Mesenteric fat pad (tissue), 1 donor: ENCODE measurements at places on chromosomes 7 and 10. TPM values are rescaled to one million over a fixed set of nuclear protein-coding genes. Genes with fewer than 3 reads are reported as not detected.
A peak's percentile ranks its signal among the peaks of the same experiment; 100 is the strongest.

DNA sequence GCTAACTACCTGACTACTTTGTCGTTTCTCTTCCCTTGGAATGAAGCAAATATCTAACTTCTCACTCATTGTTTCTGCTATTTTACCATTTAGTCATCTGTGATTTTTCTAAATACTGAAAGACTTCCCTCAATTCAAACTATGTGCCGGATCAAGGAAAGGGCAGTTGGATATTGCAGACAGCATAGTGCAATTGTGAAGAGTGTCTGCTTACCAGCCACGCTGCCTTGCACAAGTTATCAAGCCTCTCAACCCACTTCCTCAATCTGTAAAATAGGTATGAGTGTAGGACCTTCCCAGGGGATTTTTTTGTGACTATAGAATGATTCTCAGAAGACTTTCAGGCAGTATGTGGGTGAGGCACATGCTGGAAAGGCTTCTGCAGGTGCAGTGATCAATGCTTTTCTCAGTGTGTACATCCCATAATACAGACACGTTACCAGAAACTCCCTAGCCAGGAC lies 54.3 kb downstream of the EGFR start:
- DNase-seq = no peak

- no peak for DNase-seq
These were observed 444.1 kb downstream of the NRG3 start for GRCh38 chr10:82319074-82319473.

GRCh38 chr10:102801978-102802377 lies 35.2 kb downstream of the CYP17A1 start:
- no peak for DNase-seq

Gene CPED1
- 44.4 TPM for total RNA-seq

Gene PI4K2A
- 22.3 TPM for total RNA-seq

GRCh38 chr10:98115031-98115787 lies 19.2 kb upstream of the R3HCC1L start:
- no peak for DNase-seq

GRCh38 chr10:10579709-10580108 lies 438.0 kb upstream of the CELF2 start:
- no peak for DNase-seq

DNA sequence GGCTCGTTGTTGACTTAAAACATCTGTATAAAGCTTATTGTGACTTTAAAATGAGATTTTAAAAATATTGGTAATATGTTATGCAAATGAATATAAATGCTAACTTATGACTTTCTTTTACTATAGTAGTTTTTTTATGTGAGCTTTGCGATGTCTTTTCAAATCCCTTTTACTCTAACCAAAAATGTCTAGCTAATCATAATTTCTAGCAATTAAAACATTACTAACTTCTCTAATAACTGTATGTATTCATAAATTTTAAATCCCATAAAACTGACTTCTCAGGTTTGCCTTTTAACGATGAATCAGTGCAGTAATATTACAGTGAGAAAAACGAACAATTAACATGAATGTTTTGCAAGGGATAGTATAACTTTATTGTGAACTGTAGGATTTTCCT lies 113.2 kb downstream of the MAPK8 start:
- no peak for DNase-seq

Gene PTF1A
- not detected for total RNA-seq

Gene PNLIPRP3
- not detected for total RNA-seq

GRCh38 chr7:84092207-84092606 lies 102.4 kb downstream of the SEMA3A start:
- DNase-seq = no peak

Gene SUV39H2
- total RNA-seq = 8.6 TPM

- DNase-seq = no peak
These were observed 21.3 kb downstream of the SRPK2 start for GRCh38 chr7:105367458-105367857.

DNA sequence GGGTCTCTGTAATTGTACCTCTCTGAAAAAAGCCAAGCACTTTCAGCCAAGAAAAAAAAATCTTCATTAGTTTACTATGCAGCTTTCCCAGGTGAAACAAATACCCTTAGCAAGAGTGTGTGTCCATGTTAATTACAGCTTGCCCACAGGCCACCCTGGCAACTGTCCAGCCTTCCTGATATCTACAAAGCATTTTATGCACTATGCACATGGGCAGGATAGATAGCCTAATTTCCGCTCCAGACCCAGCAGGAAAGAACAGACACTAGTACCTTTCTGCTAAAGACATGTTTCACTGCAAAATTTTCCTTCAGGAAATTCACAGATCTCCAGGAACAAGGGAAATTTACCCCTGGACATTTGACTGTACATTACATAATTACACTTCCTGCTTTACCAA lies 24.4 kb downstream of the CACNA2D1 start:
- no peak for DNase-seq

- DNase-seq = no peak
These were observed 9.1 kb upstream of the EIF4H start for GRCh38 chr7:74164985-74165456.

DNA sequence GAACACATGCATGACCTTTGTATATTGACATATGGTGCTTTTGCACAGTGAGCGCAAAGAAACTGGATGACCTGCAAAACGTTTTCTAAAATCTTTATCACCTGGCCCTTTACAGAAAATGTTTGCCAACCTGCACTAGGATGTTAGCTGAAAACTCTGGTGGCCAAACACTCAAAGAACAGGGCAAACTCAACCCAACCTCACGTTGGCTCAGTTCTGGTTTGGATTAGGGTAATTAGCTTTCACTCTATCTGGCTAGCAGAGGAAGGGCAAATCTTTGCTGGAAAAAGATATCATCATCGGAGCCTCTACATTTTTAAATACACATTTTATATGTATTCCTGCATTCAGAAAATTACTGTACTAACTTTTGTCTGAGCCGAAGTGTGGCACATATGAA lies 688.9 kb downstream of the PHTF2 start:
- no peak for DNase-seq

Gene COL17A1
- total RNA-seq = 0.19 TPM

DNA sequence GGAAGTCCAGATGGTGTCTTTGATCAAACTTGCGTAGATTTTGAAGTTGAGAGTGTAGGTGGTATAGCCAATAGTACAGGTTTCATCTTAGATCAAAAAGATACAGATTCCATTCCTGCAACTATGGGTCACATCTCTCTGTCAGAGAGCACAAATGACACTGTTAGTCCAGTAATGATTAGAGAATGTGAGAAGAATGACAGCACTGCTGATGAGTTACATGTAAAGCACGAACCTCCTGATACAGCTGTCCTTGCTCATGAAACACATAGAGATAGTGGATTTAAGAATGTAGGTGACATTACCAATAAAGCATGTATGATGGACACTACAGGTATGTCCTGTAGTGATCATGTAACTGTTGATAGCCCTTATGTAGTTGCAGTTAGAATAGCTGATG lies 59.1 kb downstream of the LOXL4 start:
- DNase-seq = no peak

- DNase-seq = no peak
These were observed 87.8 kb downstream of the TAF3 start for GRCh38 chr10:7906128-7906527.

Gene PKD2L1
- total RNA-seq = 0.39 TPM

Gene FKBP6
- total RNA-seq = not detected

- DNase-seq = no peak
These were observed 234.0 kb downstream of the SNX10 start for GRCh38 chr7:26525398-26526264.

DNA sequence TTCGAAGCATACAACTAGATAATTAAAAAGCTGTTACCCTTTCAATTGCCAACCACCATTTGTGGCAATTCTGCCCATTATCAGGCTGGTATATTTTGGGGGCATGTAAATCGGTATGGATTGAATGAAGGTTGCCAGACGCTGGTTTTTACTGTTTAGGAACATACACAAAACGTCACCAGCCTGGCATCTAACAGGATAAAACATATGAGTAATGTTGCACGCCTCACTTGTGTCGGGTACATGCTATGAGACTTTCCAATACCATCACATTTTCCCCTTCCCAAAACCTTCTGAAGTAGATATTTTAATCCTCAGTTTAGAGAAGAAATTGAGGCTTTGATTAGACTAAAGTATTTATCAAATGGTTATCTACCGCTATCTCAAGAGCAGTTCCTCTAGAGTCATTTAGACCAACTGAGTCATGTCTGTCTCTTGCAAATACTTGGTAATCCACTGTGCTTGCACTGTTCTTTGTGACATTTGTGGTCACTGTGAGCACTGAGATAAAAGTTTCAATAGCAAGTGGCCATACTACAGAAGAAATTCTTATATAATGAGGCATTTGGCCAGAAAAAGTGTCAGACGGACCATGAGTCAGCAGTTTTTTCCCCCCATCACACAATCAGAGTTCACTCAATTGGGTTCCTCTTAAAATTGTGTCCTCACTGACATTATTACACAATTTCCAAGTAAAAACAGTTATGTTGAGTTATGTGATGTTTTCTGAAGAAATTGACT lies 498.7 kb downstream of the NXPH1 start:
- no peak for DNase-seq

GRCh38 chr10:44703241-44704155 lies 207.6 kb upstream of the TMEM72 start:
- DNase-seq = no peak

- DNase-seq = no peak
These were observed 19.1 kb upstream of the TPK1 start for GRCh38 chr7:144854839-144855424.

Gene WNT8B
- total RNA-seq = not detected

DNA sequence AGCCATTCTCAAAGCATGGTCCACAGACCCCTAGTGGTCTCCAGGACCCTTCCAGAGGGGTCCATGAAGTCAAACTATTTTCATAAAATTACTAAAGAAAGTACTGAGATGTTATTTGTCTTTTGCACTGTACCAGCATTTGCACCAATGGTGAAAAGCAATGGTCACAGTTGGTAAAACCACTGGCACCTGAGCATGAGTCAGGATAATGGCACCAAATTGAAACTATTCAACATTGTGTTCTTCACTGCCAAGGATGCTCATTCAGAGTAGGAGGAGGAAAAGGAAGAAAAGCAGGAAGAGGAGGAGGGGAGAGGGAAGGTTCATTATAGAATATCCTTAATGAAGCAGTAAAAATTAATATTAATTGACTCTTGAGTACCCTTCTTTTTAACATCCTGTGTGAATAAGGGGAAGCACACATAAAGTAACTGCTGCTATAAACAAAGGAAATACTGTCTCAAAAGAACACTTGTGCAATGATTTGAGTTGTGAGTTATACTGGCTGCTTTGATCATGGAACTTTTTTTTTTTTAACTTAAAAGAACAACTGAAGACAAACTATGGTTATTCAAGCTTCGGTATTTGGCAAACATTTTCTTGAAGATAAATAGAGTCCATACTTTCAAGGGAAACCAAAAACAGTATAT lies 60.2 kb downstream of the MPP7 start:
- no peak for DNase-seq

GRCh38 chr7:113890331-113891030 lies 28.3 kb downstream of the PPP1R3A start:
- no peak for DNase-seq

Gene CPEB3
- total RNA-seq = 4.2 TPM

DNA sequence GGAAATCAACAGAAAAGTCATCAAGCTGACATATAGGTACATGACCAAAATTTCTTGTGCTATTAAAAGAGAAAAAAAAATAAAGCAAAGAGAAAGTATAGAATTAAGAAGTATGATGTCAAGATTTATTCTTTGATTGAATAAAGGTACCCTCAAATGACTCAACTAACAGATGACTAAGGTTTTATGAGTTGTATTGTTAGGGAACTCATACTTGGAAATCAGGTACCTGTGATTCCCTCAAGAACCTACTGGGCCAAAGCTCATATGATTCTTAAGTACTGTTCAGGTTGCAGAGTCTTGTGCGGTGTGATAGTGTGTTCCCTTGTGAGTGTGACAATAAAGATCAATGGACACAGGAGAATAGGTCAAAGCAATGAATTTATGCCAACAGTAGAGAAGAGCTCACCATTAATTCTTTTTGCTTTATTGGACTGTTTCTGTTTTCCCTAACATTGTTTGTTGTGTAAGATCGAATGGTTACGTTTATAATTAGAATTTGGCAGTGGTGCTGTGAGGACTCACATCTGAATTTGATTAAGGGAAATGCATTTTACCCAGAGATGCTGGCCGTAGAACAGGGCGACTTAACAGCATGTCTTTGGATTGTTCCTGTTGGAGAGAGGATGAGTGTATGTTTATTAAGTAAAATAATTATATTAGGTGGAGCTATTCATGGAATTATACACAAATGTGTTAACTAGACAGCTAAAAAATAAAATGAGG lies 293.2 kb upstream of the SEMA3D start:
- DNase-seq = no peak

- DNase-seq = no peak
These were observed 18.5 kb downstream of the PIK3CG start for GRCh38 chr7:106883456-106884026.

GRCh38 chr10:24873281-24873683 lies 79.1 kb downstream of the PRTFDC1 start:
- DNase-seq = no peak

GRCh38 chr10:89805599-89806013 lies 104.2 kb downstream of the KIF20B start:
- no peak for DNase-seq

GRCh38 chr7:116991233-116991632 lies 37.9 kb downstream of the ST7 start:
- no peak for DNase-seq

Gene NPSR1
- not detected for total RNA-seq

- DNase-seq = peak; percentile 90
These were observed at the start of gene SMKR1 for GRCh38 chr7:129501760-129502707. Gene SMKR1 (plus strand): TSS chr7:129502531. CDS start chr7:129502825, 294 bp downstream.
